ENCODE measurements at places on chromosomes 2 and 18.

- DNase-seq: no peak
These were observed 32.1 kb downstream of the PSMD1 start for GRCh38 chr2:231088754-231089153.

- no peak for DNase-seq
These were observed 793.8 kb upstream of the FSHR start for GRCh38 chr2:49948091-49948490.

- DNase-seq: no peak
These were observed 130.3 kb upstream of the LYPD6 start for GRCh38 chr2:149200109-149200520.

DNA sequence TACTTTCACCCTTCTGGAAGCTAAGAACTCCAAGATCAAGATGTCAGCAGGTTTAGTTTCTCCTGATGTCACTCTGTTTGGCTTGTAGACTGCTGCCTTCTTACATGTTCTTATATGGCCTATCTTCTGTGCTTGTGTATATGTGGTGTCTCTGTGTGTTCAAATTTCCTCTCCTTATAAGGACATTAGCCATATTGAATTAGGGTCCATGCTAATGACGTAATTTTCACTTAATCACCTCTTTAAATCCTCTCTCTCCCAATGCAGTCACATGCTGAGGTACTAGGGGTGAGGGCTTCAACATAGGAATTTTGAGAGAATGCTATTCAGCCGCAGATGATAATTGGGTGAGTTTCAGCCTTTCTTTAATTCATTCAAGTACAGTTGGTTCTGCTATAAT lies 458.3 kb upstream of the SYT4 start:
- no peak for DNase-seq

DNA sequence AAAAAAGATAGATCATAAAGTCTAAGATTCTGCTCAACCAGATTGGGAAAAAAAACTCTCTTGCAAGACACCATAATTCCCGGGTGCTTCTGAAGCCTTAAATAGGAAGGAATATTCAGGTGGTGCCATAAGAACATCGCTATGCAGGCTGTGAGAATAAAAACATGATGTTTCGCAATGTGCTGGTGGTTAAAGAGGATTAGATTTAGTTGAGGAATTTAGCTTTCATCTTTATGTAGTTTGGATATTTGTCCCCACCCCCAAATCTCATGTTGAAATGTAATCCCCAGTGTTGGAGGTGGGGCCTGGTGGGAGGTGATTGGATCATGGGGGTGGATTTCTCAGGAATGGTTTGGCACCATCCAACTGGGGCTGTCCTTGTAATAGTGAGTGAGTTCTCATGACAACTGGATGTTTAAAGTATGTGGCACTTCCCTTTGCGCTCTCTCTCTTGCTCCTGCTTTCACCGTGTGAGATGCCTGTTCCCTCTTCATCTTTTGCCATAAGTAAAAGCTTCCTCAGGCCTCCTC lies 132.2 kb downstream of the AKAIN1 start:
- no peak for DNase-seq

GRCh38 chr2:108949316-108950239 lies 39.4 kb downstream of the EDAR start:
- DNase-seq: no peak

DNA sequence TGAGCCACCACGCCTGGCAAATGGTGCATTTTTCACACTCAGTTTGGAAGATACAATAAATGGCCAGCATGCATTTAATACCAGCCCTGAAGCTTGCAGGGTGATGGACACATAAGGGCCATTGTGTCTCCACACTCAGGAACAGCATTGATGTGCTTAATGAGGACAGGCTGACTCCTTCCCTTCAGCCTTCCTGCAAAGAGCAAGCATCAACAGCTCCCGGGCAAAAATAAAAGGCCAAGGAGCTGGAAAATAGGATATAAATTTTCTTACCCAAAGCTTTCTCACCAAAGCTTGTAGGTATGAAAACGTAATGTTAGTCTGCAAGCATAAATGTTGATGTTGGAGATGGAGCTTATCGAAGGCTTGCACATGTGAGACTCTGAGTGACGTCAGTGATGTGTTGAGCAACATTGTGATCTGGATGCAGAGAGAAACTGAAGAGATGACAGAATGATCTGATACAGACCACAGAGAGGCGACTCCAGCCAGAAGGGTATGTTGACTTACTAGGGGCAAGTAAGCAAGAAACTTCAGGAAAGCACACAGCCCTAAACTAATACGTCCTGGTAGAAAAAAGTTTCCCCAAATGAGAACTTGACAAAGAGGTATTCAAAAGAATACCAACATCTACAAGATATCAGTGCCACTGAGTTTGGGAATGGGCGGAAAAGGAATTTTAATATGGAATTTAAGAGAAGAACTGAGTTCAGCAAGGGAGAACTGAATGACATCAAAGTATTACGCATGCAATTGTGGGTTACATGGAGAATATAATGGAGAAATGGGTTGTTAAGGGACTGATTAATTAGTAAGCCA lies 256.5 kb downstream of the TGIF1 start:
- no peak for DNase-seq

DNA sequence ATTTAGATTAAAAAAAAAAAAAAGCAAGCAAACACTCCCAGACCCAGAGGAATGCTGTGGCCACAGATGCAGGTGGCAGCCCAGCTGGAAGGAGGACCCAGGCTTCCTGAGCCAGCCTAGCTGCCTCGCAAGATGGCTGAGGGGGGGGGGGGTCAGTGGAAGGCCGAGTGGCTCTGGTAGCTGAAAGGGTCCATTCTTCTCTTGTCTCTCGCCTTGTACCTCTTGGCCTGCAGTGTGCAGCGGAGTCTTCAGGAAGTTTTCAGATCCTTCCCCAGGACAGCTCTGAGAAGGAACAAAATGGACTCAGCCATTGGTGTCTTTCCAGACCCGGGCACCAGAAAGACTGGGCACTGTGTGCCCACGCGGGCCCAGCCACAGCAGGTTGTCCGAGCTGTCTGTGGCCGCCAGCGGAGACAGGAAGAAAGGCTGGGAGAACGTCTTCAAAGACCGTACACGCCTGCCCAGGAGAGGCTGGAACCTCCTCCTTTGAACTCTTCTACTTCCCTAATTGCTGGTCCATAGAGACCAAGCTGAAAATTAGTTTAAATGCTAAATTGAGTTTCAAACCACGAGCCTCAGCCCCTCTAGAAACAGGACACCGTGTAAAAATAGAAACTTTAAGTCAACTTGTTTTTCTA lies 21.3 kb downstream of the APCDD1 start:
- DNase-seq: no peak

DNA sequence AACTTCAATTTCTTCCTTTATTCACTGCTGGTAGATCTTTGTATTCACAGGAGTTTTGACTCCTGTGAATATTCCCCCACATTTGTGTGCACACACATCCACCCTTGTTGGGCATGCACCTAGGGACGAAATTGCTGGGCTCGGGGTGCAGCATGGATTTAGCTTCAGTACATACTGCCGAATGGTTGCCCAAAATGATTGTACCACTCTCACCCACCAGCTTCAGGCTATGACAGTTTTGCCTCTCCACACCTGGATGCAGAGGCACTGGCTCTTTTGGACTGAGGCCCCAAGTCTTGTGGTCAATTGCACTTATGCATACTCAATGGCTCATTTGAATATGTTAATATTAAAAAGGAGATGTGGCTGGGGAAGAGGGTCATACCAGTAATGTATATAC lies 65.1 kb upstream of the ODC1 start:
- no peak for DNase-seq

DNA sequence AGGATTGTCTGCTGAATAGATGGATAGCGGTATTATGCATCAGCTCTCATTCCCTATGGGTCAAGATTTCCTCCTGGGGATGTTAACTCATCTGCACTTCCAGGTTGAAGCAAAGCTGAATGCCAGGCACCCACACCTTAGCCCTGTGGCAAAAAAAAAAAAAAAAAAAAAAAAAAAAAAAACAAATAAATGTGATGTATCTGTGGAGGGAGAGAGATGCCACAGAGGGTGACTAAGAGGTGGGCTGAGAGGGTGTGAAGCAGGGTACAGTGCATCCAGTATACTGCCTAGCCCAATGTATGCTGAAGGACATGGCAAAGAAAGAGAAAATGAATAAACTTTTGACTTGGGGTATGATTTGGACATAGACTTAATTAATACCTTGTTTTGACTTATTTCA lies 91.4 kb downstream of the COPS8 start:
- no peak for DNase-seq

- no peak for DNase-seq
These were observed at the start of gene SALL3 for GRCh38 chr18:78979730-78980278. Gene SALL3, plus strand, starts transcription at chr18:78979818. Its CDS starts 457 bp downstream, at chr18:78980275.

- no peak for DNase-seq
These were observed 906 bp downstream of the IKZF2 start for GRCh38 chr2:213150315-213151097.

DNA sequence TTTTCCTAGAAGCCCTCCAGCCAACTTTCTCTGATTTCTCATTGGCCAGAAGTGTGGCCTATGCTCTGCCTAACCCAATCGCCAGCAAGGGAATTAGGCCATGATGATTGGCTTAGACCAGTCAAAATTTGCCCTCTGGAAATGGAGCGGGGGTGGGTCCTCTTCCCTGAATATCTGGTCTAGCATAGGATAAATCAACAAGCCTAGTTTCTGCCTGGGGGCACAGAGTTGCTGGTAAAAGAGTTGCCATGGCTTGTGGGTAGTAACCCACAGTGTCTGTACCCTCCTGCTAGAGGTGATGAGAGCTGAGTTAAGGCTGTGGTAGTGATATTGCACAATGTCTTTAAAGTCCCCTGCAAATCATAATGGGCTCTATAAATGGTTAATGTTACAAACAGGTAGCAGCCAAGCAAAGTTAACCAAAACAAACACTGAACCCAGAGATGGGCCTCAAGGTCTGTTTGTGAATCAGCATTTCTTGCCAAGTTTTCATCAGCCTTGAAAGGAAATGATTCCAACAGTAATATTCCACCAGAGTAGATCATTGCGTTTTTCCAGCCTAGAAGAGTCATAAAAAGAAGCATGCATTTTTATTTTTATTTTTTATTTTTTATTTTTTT lies 19.3 kb downstream of the GALM start:
- no peak for DNase-seq

- no peak for DNase-seq
These were observed 60.3 kb downstream of the CELF4 start for GRCh38 chr18:37505321-37505720.

DNA sequence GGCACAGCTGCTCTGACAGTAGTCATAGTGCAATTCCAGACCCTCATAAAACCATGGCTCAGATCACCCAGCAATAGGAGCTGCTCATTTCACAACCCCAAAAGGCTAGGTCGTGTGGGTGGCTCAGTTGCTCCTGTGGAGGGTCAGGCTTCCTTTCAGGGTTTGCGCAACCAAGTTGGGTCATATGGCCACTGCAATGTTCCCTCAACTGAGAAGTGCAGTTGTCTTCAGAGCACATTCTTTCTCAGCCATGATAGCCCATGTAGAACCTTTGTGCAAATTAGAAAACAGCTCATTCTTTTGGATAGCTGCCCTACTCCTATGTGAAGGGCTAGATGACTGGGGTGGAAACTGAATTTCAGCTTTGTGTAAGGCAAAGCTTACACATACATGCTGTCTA lies 3.2 kb downstream of the SERPINB13 start:
- no peak for DNase-seq

DNA sequence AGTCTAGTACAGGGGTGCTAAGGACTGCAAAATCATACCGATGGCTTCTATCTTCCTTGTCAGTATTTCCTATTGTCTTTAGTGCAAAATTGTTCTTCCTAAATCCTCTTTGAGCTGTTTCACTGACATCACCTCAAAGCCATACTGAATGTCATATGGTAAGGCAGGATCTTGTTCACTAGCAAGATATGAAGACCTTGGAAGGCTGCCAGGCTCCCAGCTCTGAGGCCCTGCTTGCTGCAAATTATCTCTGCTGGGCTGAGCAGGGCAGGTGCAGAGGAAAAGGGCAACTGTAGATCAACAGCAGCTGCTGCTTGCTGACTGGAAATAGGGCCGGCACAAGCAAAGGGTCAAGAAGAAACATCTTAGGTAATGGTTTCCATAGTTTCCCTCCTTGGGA lies 58.2 kb downstream of the PMAIP1 start:
- peak; percentile 21 for DNase-seq
